Myocyte (in vitro differentiated cells): ENCODE measurements at places on chromosomes 6 and 20. TPM values are rescaled to one million over a fixed set of nuclear protein-coding genes. Genes with fewer than 3 reads are reported as not detected.
A peak's percentile ranks its signal among the peaks of the same experiment; 100 is the strongest.

DNA sequence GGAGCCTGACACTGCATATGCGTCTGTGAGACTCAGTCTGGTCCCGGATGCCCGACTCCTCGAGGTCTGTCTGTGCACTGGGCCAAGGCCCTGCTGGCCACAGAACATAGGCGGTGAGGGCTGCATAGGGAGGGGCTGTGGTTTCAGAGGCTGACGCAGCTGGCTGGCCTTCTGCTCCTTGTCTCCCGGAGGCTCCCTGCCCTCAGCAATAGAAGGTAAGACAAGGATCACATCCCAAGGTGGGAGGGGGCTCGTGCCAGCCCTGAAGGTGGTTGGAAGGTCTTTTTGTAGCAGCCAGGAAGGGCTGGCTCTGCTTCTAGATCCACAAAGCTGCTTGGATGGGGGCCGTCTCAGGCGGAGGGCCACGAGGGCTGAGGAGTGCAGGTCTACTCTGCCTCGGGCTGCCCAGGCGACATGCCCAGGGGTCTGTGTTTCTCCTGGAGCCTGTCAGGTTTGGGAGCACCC lies 239.8 kb upstream of the SULF2 start:
- DNase-seq = peak; percentile 25

GRCh38 chr20:5146871-5147592 lies 20.2 kb downstream of the CDS2 start:
- no peak for DNase-seq

DNA sequence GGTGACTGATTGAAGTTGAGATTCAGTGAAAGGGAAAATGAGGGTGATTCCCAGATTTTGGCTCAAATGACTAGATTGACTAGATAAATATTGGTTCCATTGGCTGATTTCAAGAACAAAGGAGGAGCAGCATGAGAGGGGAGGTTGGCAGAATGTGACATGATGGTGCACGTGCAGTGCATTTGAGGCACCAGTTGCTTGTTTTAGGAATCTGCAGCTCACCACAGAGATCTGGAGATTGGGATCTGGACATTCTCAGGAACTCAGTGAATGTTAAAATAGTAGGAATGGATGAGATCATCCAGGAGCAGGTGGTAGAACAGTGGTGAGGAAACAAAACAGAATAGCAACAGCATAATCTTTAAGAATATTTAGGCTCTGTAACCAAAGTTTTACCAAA lies 496.3 kb downstream of the DHX35 start:
- peak; percentile 20 for DNase-seq

- no peak for DNase-seq
These were observed 122.6 kb downstream of the BTBD3 start for GRCh38 chr20:12040261-12040660.

DNA sequence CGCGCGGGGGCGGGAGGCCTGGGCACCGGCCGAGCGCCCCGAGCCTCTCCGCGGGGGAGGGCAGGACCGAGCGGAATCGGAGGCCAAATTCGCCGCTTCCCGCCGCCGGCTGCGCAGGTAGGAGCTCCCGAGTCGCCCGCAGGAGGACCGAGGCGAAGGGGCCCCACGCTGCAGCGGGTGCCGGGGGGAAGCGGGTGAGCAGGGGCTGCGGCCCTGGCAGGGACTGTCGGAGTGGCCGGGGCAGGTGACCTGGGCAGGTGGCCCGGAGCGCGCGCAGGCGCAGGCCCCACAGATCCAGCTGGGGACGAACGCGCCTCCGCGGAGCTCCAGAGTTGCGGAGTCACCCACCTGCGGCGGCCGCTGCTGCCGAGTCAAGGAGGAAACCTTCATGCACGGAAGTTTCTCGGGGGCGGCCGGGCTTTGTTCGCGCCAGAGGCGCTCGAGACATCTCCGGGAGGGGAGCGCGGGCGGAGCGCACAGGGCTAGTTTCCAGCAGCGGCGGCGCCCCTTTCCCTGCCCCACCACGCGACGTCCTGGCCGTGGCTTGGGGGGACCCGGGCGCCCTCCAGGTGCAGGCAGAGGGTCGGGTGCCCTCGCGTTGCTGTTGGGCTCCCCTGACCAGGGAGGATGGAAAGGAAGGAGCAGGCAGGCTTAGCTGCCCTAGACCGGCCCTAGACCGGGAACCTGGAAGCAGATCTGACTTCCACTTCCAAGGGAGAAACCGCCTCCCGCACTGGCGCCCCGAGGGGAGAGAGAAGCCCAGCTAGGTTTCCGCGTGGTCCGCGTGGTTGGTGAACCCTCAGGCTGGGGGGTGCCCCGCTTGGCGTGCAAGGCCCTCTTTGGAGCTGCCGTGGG lies 590 bp downstream of the SLCO4A1 start:
- no peak for DNase-seq

DNA sequence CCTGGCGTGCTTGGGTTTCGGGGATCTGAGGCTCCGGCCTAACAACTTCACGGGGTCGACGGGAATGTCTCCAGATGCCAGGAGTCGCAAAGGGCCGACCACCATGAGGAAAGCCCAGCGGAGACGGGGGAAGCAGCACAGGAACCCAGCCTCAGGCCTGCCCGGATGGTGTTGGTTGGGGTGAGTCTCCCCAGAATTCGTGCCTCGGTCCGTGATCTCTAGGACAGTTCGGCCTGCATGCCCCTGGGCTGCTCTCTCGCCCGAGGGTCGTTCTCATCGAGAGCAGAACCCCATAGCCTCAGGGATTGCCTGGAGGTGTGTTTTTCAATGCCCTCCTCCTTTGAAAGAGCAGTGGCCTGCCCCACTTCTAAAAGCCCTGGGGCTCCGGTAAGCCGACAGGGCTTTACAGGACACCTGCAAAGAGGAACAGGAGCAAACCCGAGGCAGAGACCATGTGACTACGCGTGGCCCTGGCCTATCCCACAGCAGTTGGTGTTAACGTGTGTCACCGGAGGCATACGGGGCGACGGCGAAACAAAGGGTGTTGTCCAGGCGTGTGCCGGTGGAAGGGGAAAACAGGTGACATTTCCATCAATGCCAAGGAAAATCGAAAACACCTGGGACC lies 973.1 kb upstream of the DEFB115 start:
- DNase-seq = no peak

GRCh38 chr6:10403385-10404106 lies 11.3 kb downstream of the TFAP2A start:
- DNase-seq = no peak

- DNase-seq = no peak
These were observed 151.3 kb downstream of the DLL1 start for GRCh38 chr6:170139531-170139930.

GRCh38 chr6:75608304-75608703 lies 6.6 kb downstream of the SENP6 start:
- DNase-seq = no peak

- DNase-seq = no peak
These were observed 18.6 kb downstream of the COL11A2 start for GRCh38 chr6:33173535-33174180.

DNA sequence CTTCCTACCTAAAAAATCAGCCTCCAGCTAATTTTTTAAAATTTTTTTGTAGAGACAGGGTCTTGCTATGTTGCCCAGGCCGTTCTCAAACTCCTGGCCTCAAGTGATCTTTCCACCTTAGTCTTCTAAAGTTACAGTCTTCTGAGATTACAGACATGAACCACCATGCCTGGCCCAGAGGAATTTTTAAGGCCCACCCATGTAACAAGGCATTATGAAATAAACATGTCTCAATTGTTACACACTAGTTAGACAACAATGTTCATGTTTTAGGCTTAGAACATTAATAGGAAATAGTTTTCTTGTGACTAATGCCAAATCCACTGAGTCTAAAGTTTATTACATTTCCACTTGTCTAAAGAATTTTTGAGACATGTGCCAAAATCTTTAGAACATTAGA lies 221.2 kb downstream of the LAMA2 start:
- DNase-seq = peak; percentile 63

DNA sequence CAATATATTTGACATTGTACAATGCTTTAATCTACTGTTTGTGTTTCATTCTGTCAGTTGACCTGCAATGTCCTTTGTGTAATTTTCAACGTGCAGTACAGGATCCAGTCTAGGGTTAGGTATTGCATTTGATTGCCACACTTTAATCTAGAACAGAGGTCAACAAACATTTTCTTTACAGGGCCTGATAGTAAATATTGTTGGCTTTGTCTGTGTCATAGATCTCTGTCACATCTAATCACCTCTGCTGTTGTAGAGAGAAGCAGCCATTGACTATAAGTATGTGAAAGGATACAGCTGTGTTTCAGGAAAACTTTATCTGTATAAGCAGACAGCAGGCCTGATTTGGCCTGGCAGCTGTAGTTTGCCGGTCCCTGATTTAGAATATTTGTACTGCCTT lies 39.3 kb downstream of the ATRN start:
- no peak for DNase-seq

DNA sequence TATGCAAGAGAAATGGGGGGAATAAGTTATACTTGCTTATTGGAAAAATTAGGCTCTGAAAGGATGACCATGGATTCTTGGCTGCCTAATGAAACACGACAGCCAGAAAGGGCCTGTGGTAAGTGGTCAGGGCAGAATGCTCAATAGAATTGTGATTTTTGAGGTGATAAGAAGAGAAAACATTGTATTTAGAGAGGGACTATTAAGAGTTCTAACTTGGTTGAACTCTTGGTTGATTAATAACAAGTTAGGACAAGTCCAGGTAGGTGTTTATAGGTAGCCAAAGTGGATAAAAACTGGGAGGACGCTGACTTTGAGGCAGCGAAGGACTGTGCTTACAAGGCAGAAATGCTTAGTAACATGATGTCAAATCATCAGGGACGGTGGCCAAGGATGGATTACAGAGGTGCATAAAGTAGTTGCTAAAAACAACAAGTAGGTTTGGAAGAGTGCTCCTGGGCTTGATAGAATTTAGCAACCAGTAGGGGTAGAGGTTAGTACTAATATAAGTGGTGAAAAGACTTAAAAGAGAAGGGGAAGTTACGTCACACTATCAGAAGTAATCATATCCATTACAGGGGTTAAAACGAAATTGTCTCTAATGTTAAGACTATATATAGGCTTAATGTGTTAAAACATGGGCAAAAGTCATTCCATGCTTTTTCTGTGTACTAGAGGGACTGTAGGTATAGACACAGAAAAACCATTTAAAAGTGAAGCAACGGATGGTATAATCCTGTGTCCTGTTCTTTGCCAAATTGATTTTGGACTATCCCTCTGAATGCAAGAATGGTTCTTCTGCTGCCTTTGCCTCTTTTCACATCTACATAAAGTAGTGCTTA lies 98.6 kb downstream of the EYA4 start:
- no peak for DNase-seq

GRCh38 chr20:33578510-33578909 lies 83.6 kb upstream of the C20orf144 start:
- DNase-seq = no peak

- DNase-seq = no peak
These were observed 28.9 kb upstream of the SLC35D3 start for GRCh38 chr6:136893187-136893586.

DNA sequence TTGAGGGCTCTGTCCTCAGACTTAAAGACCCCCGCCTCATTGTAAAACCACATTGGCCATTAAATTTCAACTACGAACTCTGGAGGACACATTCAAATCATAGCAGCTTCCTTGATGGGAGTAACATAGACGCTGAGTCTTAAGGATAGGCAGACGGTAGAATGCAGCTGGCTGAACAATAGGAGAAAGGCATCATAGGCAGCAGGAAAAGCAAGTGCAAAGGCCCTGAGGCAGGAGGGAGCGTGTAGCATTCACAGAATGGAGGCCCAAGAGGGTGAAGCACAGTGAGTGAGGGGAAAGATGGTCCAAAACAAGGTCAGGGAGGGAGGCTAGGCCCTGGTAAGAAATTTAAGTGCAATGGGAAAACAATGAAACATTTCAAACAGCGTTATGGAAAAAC lies 8.6 kb upstream of the PFDN4 start:
- DNase-seq = no peak

DNA sequence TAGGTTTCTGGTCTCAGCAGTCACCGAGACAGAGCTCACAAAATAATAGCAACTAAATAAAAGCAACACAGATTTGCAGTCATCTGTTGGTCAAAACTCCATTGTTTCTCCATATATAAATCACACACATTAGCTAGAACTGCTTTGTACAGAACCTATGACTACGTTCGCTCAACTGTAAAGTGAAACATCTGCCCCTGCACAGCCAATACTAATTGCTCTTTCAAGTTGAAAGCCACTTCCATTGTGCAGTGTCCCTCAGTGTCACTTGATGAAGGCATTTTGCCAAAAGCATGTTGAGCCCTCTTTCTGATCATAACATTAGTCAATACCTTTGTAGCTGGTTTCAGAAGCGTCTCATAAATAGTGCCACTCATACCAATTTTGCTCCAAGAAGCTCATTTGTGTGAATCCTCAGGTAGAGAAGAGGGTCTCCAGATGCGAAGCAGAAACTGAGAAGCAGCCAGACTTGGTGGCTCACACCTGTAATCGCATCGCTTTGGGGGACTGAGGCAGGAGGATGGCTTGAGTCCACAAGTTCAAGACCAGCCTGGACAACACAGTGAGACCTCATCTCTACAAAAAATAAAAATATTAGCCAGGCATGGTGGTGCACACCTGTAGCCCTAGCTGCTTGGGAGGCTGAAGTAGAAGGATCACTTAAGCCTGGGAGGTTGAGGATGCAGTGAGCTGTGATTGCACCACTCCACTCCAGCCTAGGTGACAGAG lies 68.9 kb downstream of the PERP start:
- no peak for DNase-seq

Gene FOXF2
- not detected in 2 replicates for total RNA-seq

Gene WFDC5
- total RNA-seq = not detected in 2 replicates

Gene SCUBE3
- under 0.01 and 0.03 TPM in 2 replicates for total RNA-seq

Gene FILIP1
- total RNA-seq = 41.5 and 46.7 TPM in 2 replicates

Gene LRRN4
- not detected in 2 replicates for total RNA-seq

Gene PGC
- total RNA-seq = not detected in 2 replicates

Gene SYTL3
- total RNA-seq = 6.9 and 7.1 TPM in 2 replicates

Gene NNAT
- 0.19 TPM in 1 of 2 replicates, not detected in the other for total RNA-seq
